Stimulated activated CD4-positive, alpha-beta T cell treated with anti-CD3 and anti-CD28 coated beads, Interleukin-12 subunit alpha, Interleukin-12 subunit beta, amount 100 ng/mL, for 24 hours (primary cell): ENCODE measurements at places on chromosomes 6 and 20.
A peak's percentile ranks its signal among the peaks of the same experiment; 100 is the strongest.

- DNase-seq: no peak
These were observed 54.6 kb downstream of the DLL1 start for GRCh38 chr6:170236131-170236836.

DNA sequence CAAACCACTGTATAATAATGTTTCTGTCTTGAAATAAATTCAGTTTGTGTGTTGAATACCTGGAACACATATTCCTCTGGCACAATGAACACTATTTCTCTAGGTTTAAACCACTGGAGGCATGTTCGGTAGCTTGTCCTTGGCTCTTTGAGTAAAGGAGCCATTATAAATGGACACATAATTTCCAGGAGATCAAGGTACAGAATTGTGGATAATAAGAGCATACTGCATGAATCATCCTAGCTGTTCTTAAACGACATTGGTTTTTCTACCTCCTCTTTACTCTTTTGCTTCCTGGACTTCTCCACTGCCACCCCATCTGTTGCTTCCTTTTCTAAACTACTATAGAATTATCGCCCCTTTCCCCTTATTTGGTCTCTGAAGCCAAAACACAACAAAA, 1.2 kb downstream of the CENPW start:
- DNase-seq: no peak

DNA sequence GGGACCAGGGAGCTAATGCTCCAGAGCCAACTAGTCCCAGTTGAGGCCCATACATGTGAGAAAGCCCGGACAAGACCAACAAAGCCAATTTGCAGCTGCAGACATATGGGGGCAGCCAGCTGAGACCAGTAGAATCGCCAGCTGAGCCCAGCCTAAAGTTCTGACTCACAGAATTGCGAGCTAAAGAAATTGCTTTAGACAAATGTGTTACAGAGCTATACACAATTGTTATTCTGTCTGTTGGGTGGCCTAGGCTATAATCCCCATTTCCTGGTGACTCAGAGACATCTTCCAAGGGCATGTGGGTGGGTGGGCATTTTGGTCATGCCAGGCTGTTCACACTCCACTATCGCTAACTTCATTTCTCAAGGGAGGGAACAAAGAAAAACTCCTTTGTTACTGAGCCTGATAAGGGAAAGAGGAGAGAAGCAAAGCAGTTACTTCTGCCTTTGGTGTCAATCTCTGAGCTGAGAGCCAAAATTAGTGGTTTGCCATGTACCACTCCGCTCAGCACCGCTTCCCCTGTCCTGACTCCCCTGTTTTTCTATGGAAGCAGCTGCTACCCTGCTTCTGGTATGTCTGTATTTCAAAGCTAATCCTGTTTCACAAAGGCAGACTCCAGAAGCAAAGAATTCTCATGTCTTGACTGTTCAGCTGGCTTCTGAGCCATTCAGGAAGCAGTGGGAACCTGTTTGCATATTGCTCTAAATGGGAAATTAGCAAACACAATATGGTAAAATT, 26.1 kb downstream of the SCP2D1 start:
- no peak for DNase-seq

DNA sequence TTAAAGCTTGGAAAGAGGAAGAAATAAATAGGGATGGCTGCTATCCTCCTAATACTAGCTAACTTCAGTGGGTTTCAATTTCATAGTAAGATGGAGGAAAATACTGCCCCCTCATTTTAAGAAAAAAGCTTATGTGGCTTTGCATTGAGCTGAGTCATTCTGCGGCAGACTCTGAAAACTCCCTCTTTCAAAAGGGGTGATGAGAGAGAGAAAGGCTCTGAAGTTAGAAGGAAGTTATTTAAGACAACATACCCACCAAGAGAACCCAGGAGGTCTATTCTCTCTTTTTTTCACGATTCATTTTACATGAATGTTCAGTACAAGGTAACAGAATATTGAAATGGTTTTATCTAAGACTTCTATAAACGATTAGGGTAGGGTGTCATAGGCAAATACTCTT, 4.5 kb downstream of the PRDM13 start:
- DNase-seq: no peak

DNA sequence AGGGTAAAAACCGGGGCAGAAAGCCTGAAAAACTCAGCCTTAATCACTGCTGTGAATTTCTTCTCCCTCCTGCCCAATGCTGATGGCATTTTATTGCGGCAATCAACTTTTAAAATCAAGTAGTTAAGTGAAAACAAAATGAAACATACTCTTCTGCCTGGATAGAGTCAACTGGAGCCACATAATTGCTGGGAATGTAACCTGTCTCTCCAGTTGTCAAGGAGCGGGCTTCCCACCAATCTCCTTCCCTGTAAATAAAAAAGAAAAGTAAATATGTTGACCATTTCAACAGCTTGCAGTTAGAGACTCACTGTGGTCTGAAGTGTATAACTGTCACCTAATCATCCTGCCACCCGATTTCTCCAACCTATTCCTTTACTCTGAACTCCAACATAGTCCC, 102.1 kb upstream of the TRAF3IP2 start:
- no peak for DNase-seq

- DNase-seq: no peak
These were observed at the start of gene PROCR for GRCh38 chr20:35171753-35172433. Gene PROCR (plus strand): TSS chr20:35172072. CDS start chr20:35172155, 83 bp downstream.

- DNase-seq: no peak
These were observed 236.7 kb downstream of the FARS2 start for GRCh38 chr6:5497896-5498578.

GRCh38 chr6:7148100-7148822, 40.5 kb downstream of the RREB1 start:
- DNase-seq: no peak

DNA sequence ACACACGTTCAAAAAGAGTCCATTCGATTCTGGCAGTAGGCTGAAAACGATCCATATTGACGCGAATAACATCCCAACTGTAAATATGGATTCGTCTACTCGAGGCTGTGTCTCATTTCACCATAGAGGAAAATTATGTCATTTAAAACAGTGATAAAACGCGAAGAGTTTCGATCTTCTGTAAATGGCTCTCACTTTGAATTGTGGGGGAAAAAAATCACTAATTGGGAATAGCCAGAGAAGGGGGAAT, 845 bp upstream of the MARCKS start:
- DNase-seq: no peak

- no peak for DNase-seq
These were observed 78.8 kb upstream of the CD83 start for GRCh38 chr6:14038467-14039437.

GRCh38 chr6:108118810-108119768, 44.5 kb upstream of the OSTM1 start:
- no peak for DNase-seq

DNA sequence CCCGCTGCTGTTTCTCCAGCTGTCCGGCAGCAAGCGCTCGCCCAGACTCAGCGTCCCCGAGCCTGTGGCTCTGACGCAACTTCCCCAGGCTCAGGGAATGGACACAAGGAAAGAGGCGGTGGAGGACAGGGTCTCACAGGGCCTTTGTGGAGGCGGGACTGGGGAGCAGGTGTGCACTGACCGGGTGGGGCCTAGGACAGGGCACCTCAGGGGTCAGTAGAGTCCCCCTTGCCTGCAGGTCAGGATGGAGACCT, 20.0 kb downstream of the LAMA5 start:
- no peak for DNase-seq

DNA sequence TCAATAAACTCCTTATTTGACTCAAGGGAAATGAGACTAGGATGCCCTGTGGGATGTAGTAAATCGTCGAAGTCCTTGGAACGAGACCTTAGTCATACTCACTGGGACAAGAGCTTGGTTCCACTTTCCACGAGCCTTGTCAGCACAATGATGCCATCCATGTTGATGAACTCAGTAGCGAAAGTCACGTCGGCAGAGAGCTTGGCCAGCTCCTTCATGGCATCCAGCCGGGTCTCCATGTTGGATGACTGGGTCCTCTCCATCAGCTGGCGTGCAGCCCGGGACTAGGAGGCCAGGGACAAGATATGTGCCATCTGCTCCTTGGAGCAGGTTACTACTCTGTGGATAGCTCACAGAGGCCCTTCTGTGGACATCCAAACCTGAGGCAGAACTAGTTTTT, 17.5 kb downstream of the ELMO2 start:
- no peak for DNase-seq

- DNase-seq: no peak
These were observed 3.6 kb downstream of the CCND3 start for GRCh38 chr6:41937861-41938574.

DNA sequence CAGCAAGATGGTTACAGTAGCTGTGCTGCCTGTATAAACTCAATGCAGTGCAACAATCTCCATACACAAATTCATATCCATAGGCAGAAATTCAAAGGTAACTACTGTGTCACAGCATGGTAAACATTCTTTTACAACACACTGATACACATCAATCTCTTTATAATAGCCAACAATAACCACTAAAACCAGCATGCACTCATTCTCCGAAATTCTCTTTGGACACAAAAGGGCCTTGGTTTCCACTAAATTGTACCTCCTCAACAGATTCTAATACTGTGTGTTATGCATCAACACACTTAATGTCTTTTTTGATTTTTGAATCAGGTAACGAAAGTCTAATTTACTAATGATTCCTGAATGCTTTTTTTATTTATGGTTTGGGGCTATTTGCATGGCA, 1323.7 kb downstream of the GRIK2 start:
- no peak for DNase-seq

DNA sequence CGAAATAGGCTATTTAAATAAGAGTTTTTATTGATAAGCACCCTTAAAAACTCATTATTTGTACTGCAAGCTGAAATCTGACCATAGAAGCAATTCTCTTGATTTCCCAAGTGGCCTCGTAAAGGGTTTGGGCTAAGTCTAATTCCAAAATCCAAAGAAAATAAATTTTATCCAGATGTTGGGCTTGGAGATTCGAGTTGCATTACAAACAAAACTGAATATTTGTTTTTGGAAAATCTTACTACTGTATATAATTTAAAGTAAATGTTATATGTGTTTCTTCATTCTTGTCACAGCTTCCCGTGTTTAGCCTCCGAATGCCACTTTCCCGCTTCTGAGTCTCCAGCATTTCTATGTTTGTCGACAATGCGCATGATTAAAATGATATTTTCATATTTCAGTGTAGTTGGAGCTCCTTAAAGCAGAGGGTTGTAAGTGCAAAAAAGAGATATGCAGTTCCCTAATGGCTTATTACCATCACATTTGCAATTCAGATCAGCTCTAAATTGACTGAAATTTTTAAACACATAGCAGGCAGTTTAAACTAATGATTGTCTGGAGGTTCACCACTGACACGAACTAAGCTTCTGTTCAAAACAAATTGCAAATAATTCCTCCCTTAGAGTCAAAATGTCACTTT, 47.0 kb downstream of the PRL start:
- no peak for DNase-seq

DNA sequence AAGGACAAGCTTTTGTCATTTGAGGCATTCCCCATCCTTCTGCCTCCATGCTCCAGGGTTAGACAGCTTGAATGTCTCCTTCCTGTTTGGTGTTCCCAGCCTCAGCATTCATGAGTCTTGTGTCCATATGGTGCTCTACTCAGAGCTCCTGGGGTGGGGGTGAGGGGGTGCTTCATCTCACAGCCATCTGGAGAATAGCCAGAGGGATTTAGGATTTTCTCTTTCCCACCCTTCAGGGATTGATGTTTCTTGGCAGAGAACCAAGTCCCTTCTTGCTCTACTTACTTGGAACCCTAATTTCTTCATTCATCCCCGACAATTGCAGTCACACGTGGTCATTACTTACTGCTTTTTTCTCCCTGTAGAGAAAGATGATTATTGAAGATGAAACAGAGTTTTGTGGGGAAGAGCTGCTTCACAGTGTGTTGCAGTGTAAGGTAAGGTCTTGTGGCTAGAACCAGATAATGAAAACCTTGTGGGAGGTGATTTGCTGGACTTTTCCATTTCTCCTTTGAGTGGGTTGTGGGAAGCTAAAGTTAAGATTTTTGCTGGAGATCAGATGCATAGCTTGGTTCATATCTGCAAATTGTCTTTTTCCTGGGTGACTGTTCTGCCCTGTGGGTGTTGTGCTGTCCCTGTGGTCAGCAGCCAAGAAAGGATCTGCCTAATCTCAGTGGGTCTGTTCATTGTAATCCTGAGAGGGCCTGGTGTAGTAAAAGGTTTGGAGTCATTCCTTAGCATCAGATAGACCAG, 18.6 kb downstream of the CMTR1 start:
- no peak for DNase-seq

- DNase-seq: no peak
These were observed 56.7 kb downstream of the SLC22A1 start for GRCh38 chr6:160178271-160178670.

GRCh38 chr20:58604128-58604881, 46.8 kb upstream of the STX16 start:
- DNase-seq: no peak

DNA sequence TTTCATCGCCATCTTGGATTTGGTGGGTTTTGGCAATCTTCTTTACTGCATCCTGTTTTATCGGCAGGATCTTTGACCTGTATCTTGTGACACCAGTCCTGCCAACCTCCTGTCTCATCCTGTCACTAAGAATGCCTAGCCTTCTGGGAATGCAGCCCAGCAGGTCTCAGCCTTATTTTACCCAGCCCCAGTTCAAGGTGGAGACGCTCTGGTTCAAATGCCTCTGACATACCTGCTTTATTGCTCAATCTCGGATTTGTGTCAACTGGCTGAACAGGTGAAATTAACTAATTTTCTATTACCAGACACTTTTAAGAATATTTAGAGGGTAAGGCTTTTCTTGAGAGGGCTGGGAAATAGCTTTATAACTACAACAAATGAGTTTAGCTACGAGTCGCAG, 102.5 kb downstream of the SASH1 start:
- no peak for DNase-seq

GRCh38 chr6:127302728-127303660, 36.3 kb downstream of the RNF146 start:
- DNase-seq: peak; percentile 24

DNA sequence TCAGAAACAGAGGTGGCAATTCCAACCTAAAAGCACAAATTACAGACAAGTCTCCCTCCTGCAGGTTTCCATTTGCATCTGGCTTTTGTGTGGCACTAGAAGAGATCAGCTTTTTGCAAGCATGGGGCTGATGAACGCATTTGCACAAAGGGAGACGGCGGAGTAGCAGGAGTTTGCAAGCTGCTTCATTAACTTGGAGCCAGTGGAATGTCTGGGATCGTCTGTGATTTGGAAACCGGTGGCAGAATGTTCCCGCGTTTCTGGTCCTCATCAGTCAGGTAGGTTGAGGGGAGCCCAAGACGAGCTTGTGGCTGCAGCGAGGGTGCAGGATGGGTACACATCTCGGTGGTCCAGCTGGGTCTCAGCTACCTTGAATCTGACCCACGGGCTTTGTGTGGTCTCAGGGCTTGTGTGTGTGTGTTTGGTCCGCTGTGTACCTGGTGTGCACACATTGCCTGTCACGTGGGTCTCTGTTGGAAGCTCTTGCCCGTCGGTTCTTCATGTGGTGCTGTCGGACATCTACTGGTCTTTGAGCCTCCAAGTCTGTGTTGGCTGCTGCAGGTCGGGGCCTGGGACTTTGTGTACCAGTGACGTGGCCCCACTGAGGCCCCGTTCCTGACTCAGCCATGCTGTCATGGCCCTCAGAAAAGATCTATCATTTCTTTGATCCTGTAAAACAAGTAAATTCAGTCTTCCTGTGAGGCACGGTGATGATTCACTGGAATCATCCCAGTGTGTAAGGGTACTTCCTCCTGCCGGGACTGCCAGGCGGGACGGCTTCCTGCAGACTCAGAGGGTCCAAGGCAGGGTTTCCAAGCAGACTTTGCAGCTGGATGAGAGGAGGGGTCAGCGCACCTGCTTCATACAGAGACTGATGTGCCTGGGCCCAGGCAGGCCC, 12.4 kb upstream of the MYT1 start:
- no peak for DNase-seq
